ENCODE measurements at places on chromosomes 5 and 9.

GRCh38 chr5:55645304-55645703, 66.8 kb downstream of the SLC38A9 start:
- DNase-seq, result no peak

DNA sequence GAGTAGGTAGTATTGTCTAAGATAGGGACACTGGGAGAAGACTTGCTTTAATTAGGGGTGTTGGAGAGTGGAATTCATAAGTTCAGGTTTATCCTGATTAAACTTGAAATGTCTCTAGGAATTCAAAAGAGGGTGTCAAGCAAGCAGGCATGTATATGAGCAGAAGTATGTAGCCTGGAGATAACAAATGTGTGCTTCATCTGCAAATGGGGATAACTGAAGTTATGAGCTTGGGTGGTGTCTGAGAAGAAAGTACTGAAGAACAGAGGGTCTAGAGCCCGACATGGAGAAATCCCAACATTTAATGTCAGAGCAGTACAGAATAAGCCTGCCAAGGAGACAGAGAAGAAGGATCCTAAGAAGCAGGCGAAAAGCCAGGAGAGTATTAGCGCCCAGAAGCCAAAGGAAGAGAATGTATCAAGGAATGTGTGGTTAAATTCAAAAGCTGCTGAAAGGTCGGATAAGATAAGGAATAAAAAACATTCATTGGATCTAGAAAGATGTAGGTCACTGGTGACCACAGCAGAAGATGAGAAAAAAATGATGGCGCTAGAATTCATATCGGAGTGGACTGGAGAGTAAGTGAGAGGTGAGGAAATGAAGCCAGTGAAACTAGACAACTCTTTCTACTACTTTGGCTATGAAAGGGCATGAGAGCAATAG, 401.5 kb upstream of the PIK3R1 start:
- DNase-seq, result no peak

GRCh38 chr9:74521009-74521408, 23.9 kb downstream of the RORB start:
- no peak for DNase-seq

DNA sequence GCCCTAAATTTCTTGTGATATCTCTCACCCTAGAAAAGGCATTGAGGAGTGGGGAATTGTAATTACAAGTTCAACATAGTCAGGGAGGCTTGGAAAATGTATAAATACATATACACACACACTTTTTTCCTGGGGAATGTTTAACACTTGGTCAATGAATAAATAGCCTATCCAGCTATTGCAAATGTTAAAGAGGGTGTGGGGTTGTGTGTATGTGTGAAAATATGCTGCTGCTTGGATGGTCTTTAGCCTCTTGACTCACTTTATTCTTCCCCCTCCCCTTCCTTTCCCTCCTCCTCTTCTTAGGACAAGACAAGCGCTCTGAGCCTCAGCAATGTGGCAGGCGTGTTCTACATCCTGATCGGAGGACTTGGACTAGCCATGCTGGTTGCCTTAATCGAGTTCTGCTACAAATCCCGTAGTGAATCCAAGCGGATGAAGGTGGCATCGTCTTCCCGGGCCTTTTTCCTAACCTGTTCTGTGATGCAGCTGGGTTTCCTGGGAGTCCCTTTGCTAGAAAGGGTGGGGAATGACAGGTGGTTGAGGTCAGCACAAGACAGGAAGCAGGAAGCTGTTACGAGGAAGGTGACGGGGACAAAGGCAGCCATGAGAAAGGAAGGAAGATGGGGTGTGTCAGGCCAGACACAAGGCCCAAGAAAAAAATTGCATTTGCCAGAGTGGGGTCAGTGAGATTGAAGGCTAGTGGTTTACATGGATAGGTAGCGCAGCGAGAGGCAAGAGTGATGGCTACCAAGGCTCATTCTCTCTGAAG, 236.5 kb downstream of the FAM114A2 start:
- DNase-seq, result no peak

- DNase-seq, result no peak
Measured at GRCh38 chr5:170571875-170572852, 68.3 kb downstream of the KCNIP1 start.

DNA sequence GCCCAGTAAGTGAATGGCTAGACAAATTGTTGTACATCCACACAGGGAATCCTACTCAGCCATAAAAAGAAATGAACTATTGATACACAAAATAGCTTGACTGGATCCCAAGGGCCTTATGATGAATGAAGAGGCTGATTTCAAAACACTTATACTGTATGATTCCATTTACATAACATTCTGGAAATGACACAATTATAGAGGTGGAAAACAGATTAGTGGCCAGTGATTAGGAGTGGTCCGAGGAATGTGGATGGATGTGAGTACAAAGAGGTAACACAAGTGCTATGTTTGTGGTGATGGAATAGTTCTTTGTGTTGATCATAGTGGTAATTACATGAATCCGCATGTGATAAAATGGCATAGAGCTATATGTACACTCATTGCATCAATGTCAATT, 4.7 kb upstream of the UBLCP1 start:
- DNase-seq, result no peak

- DNase-seq, result no peak
Measured at GRCh38 chr5:76038212-76038611, 45.0 kb upstream of the SV2C start.

DNA sequence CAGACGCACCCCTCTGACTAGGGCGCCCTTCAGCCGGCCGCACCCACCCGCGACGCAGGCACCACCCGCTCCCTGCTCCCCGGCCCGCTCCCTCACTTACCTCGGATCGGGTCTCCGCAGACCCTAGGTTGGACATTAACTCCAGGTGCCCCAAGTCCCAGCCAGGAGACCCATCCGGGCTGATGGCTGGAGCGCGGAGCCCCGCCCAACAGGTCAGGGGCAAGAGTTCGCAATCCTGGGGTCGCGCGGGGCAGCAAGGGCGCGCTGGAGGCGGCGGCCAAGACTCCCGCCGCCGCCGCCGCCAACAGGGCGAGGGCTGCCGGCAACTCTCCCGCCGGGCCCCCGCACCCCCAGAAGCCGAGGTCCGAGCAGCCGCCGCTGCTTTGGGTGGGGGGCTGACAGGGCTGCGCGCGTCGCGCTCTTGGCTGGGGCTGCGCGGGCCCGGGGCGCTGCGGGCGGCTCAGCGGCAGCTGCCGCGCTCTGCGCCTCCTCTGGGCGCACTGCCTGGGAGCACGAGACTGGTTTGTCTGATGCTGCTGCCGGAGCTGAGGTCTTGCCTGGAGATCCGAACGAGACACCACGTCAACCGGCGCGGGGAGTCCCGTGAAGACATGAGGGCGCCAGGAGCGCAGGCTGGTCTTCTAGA, at the start of gene GDNF:
Gene GDNF, minus strand, starts transcription at position 635 of the 646 bp plus-strand sequence. CDS start 5,245 bp downstream, outside the sequence.
- DNase-seq, result peak; percentile 69

DNA sequence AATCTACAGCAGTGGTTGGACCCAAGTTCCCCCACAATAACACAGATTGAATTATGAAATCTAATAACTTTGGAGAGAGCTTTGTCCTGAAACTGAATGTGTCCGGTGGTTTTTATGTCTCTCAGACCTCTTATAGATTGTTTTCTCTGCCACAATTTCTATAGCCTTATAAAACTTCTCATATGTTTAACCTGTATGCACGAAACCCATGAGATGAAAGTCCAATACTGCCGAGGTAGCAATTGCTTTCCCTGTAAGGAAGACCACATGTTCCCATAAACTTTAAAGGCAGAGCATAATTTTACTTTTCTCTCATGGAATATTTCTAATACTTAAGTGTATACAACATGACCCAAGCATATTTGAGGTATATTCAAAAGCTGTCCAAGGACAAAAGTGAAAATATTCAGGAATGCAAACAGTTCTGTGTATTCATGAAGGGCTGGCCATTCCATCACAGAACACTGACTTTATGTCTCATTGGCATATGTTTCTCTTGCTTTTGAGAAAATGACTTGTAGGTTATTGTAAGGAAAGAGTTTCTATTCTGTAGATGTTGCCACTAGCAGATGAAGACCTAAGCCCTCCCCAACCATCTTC, 94.4 kb upstream of the TLE4 start:
- no peak for DNase-seq

Data from NCI-H1694 treated with DMSO at 0.1 percent for 48 hours (cell line).